ENCODE measurements at places on chromosomes 11 and 22.

- no peak for DNase-seq
These were observed 147.6 kb downstream of the FBXO7 start for GRCh38 chr22:32622004-32622743.

DNA sequence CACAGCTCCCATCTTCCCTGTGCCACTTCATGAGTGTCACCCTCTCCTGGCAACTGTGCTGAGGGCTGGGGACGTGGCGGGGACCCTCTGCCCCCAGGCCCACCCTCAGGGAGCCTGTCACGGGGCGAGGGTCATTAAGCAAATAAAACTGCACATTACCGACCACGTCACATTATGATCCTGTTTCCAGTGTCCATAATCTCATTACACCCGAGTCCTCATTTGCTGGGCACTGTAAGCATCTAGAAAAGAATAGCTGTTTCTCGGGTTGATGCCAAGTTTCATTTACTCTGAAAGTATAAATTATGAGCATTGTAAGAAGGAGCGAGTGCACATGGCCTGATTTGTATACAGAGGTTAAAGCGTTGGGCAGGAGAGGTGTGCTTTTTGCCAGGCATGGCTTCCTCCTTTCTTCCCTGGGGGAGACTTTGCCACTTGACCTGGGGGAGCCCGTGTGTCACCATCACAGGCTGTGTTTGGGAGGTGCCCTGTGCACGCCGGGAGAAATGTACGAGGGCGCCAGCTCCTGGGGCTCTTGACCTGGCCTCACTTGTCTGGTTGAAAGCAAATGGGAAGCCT lies 50.5 kb downstream of the LRP5 start:
- no peak for DNase-seq

DNA sequence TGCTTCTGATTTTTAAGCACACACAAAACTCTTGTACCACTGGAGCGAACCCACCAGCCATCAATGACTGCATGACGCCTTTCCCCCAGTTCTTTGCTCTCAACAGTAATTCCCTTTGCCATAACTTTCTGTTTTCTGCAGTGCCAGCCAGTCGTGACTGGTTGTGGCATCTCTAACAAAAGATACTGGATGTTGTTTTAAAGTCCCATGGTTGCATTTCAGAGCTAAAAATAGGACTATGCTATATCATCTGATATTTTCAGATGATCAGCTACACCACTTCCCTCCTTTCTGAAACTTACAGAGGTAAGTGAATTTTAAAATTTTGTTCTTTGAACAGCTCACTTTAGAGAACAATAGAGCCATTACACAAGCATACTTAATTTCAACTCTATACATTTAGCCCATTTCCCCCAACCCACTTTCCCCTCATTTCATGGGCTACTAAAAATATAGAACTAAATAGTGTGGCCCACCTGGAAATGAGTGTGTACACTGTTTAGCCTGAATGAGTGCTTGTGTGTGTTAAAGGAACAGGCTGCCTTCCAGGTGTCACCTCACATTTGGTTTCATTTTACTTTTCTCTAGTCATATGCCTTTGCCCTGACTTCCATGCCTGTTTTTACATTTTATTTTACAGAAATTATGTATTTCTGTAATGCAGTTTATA lies 136.9 kb upstream of the ZC3H12C start:
- DNase-seq: no peak

DNA sequence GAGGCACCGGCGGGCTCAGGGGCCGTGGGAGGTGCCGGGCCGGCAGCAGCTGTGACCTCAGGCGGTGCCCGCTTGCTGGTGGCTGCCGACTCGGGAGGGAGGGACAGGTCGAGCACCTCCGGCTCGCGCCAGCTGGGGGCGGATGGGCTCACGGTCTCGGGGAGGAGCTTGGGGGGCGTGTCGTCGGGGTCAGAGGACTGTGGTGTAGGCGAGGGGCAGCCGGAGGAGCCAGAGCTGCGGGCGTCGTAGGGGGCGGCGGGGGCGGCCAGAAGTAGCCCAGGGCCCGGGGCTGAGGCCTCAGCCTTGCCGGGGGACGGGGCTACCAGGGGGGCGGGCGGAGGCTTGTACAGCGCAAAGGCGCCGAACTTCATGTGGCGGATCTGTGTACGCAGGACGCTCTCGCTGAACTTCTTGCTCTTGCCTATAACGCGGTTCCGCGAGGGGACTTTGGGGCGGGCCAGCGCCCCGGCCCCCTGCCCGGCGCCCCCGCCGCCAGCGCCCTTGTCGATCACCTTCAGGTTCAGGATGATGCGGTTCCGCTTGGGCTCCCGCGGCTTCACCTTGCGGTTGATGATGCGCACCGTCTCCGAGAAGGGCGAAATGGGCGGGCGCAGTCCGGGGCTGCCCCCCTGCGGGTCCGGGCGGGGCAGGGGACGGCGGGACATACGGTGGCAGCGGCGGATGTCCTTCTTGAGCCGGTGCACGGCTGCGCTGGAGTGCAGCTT lies 5.5 kb downstream of the CBX6 start:
- DNase-seq: no peak

DNA sequence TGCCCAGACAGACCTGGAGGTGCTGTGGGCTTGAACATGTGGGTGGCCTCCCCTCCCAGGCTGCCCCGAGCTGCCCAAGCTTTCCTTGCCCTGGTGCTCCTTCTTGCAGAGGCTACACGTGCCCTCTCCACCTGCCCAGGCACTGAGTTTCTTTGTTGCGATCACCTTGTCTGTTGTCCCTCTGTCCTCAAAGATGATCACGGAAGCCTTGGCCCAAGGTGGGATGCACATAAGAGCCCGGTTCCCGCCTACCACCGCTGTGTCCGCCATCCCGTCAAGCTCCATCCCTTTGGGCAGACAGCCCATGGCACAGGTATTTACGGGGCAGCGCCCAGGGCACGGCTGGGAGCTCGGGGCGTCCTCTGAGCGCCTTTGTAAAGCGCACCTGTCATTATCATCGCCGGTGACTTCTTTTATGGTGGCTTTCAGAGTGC lies 67.5 kb downstream of the MED15 start:
- no peak for DNase-seq

- no peak for DNase-seq
These were observed 28.0 kb downstream of the TRIM66 start for GRCh38 chr11:8654503-8654902.

DNA sequence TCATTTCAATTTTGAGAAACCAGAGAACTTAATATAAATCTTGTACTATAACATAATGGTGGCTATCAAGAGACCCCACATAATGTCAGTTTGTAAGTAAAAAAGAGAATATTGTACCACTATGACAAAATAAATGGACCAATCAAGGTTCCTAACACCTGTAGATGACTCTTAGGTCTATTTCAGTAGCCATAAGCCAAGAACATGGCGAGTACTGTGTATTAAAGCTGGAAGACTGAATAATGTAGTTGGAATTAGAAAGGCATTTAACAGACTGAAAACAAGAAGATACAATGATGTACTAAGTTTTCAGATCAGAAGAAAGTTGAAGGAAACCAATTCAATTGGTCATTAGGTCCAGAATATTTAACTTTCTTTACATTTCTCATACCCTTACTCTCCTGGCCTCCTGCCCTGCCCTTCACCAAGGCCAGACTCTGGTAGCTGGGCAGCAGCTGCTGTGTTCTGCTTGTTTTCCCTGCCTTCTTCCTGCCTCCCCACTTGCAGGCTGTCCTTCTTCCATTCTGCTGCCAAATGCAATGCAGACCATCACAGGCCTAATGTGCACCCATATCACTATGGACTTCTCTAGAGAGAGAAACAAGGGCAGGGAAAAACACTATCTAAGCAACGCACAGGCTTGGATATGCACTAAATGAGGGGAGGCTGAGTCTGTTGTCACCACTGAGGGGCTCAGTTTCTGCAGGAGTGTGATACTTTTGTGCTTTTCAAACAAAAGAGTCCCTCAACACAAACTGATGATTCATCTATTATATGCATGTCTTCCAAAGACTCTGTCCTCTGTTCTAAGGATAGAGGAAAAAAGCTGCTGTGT lies 60.1 kb downstream of the RAB30 start:
- DNase-seq: no peak

GRCh38 chr22:24413736-24414385 lies 13.5 kb upstream of the ADORA2A start:
- no peak for DNase-seq

GRCh38 chr11:95450547-95451123 lies 219.6 kb upstream of the SESN3 start:
- no peak for DNase-seq

- no peak for DNase-seq
These were observed 6.7 kb downstream of the CPT1B start for GRCh38 chr22:50571264-50572175.

GRCh38 chr22:36301384-36301828 lies 48.5 kb downstream of the APOL1 start:
- peak; percentile 85 for DNase-seq

DNA sequence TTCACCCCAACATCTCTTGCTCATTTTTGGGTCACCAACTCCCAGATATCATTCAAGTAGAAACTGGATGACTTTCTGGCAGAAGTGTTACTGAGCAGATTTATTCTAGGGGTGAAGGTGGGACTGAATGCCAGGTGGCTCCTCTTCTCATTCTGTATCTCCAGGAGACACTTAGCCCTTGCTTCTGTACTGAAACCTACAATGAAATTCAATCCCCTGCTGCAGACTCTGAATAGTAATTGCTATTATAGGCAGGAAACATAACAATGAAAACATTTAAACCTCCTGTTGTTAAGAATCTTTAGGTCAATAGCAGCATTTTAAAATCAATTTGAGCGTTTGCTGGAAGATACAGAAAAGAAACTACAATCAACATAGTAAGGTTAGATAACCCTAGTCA lies 879.4 kb upstream of the TENM4 start:
- no peak for DNase-seq
